MCF 10A (cell line): ENCODE measurements at places on chromosomes 4 and X. TPM values are rescaled to one million over a fixed set of nuclear protein-coding genes. Genes with fewer than 3 reads are reported as not detected.

GRCh38 chrX:150506020-150506419, 62.4 kb upstream of the MTM1 start:
- DNase-seq: no peak

DNA sequence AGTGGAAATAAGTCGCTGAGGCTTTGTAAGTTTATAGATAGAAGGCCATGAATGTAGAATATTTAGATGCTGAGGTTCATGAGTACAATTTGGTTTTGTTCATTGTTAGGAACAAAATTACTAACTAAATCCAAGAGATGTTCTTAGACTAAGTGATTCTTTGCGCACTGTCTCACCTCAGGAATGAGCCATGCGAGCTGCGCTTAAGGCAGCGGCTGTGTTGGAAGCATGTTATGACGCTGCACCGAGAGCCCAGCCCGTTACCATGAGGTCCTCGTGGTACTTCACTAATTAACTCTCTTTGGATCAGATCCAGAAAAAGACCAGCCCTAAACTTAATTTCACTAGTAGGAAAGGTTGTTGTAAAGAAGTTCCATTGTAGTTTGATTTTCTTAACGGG, 166.2 kb downstream of the RAPGEF2 start:
- DNase-seq: no peak

- DNase-seq: no peak
These were observed 299.5 kb downstream of the ARHGAP24 start for GRCh38 chr4:85774489-85774888.

DNA sequence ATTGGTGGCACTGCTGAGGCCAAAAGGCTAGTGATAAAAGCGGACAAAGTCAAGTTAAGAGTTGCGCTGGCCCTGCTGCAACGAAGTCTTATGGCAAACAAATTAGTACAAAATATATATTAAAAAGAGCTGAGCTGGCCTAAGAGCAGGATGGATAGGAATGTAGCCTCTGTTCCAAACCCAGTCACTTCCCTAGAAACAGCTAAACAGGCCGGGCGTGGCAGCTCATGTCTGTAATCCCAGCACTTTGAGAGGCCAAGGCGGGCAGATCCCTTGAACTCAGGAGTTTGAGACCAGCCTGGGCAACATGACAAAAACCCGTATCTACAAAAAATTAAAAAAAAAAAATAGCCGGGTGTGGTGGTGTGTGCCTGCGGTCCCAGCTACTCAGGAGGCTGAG, 32.4 kb upstream of the UGDH start:
- DNase-seq: no peak

DNA sequence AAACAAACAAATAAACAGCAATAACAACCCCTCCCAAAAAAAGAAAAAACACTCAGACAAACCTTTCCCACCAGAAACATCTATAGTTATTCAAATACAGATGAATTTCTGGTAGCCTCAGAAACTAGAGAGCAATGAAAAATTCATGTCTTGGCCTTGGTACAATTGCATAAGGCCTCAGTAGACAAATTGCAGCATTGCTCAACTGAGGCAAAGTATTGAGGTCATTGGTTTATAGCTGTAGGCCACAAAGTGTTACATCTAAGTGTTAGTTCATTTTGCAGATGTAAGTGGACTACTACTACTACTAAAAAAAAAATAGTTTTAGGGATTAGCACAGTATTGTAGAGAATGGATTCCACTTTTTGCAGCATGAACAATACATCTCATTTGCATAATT, 2268.3 kb downstream of the ARAP2 start:
- DNase-seq: peak; percentile 3

POLR2B gene
- total RNA-seq: 101 and 126 TPM in 2 replicates

DNA sequence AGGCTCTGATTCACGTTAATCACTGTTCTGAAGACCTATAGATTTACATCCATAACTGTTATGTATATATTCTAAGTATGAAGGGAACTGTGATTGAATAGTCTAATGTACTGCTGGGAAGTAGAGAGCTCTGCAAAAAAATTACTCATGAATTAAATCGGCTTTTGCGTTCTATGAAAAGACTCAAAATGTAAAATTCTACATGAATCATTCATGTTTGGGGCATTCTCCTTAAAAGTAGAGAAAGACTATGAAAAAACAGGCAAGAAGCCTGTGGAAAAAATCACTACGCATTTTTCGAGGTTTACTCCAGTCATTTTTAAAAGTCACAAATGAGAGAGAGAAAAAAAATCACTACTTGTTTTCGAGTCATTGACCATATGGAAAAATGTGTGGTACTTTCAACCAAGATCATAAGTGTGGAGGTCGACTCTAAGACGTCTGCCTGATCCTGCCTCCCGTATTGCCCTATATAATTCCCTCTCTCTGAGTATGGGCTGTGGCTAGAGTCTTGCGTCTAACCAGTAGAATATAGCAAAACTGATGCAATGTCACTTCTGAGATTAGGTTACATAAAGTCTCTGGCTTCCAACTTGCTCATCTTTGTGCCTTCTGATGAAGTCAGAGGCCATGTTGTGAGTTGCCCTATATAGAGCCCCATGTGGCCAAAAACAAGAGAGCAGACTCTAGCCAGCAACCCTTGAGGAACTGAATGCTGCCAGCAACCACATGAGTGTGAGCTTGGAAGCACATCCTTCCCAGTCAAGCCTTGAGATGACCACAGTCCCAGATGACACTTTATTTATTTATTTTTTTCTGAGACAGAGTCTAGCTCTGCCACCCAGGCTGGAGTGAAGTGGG, 32.1 kb upstream of the VEGFD start:
- DNase-seq: no peak

DNA sequence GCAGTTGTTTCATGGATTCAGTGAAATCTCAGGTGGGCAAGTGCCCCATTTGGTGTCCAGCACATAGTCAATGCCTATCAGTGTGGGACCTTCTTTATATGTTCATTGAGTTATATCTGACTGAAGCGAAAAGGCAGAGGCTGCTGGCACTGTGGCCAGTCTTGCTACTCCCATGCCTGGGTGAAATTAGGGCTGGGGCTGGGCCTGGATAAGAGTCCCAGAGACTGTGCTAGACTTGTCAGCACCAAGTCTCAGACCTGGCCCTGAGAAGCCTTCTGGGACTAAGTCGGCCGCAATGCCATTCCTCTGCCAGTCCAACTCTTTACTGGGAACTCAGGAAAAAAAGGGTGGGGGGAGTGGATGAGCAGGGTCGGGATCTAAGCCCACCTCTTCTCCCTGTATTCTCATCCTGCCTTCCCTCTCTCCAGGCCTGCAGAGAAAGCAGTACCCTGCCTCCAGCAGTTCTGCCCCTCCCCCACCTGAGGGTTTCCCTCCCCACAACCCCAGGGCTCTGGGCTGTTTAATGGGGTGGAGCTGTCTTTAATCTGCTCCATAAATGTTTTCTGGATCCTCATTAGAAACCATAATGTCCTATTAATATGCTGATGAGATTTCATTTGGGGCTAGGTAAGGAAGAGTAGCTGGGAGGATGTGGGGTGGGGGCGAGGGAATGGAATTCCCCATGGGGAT, 153.5 kb upstream of the PJA1 start:
- no peak for DNase-seq

DNA sequence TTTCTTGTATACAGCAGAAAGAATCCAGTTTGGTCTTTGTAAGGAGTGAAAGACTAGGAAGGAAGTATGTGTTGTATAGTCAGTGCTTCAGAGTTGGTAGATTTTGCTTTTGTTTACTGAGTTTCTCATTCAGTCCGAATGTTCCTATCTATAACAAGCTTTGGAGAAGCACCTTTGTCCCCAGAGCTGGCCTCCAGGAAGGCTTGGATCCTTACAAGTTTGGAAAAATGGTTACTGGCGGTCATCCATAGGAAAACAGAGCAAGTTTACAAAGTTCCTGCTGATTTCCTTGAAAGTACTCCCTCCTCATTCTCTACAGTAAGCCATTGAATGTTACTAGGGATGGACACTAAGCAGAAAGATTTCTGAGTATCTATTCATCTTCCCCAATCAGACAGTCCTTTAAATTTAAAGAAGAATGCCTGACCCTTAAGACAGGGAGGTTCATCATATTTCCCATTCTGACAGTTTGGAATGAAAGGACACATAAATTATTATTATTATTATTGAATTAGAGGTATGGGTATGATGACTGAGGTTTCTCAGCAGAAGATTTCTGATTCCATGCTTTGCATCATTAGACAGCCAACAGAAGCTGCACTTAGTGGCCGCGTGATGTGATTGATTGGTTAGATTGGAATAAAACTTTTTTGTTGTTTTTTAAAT, 35.8 kb downstream of the FAT4 start:
- no peak for DNase-seq

- DNase-seq: no peak
These were observed 128.0 kb downstream of the SNCA start for GRCh38 chr4:89708903-89709421.

GRCh38 chr4:168291242-168291641, 27.3 kb downstream of the DDX60 start:
- no peak for DNase-seq

SHROOM2 gene
- total RNA-seq: 1.2 and 2.2 TPM in 2 replicates

GRCh38 chrX:9911487-9911886, 55.7 kb upstream of the CLDN34 start:
- DNase-seq: peak; percentile 81

MAGEH1 gene
- not detected in 2 replicates for total RNA-seq

PARM1 gene
- total RNA-seq: 0.58 and 1.4 TPM in 2 replicates

CCDC149 gene
- 12.7 and 15.4 TPM in 2 replicates for total RNA-seq

DNA sequence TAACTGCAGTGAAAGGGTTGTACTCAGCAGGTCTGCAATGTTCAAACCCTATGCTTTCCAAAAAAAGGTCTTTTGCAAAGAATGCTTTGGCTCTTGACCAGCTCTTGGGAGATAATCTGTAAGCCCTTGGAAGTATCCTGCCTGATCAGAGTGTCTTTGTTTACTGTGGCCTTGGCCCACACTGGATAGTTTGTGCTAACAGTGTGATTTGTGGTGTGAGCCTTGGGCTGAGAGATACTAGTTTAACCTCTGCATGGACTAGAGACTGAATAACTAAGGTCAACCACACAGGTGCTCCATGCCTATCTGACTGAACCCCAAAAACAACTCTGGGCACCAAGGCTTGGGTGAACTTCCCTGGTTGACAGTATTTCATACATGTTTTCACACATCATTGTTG, 3.6 kb upstream of the MAGED1 start:
- no peak for DNase-seq

DNA sequence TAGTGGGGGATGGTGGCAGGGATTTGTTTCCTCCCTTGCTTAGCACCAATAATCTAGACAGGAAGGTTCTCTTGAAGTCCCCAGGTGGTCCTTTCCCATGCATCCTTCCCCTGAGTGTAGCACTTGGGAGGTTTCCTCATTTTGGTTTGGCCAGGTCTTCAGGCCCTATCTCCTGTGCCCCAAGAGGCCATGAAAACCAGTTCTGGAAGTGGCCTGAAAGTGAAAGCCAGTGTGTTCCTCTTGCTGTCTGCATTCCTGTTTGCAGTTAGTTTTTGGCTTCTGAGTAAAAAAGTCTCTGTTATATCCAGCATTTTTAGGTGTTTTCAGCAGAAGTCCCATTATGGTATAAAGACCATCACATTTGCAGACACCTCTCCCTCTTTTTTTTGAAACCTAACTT, 59.5 kb downstream of the MTM1 start:
- DNase-seq: no peak

SLIT2 gene
- total RNA-seq: 8.4 and 10.2 TPM in 2 replicates

DNA sequence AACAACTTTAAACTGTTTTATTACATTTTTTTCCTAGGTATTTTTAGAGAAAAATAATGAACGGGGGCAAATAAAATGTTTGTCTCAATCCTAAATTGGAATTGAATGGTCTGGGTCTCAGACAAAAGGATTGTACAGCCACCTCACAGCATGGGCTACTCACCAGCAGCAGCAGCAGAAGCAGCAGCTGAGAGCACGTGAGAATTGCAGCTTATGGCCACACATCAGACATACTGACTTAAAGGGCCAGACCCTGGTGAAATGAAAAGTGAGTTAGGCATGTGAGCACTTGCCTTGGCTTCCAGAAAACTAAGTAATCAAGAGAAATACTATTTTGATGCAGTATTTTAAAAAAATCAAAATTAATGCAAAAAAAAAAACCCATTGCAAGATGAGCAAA, 56.6 kb downstream of the AASDH start:
- peak; percentile 13 for DNase-seq

DNA sequence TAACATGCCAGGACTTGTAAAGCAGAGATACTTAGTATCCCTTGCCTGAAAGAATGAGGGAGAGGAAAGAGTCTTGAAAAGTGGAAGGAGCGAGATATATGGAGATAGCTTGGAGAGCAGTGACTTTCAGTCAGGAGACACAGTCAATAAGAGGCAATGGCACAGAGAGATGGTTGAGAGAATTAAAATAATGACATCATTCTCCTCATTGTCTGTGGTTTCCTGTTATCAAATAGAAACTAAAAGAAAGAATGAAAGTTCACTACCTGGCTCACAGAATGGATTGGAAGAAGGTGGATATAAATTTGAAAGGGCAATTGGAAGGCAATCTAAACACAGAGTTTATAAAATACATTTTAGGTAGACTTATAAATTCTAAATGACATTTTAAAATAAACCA, 760.2 kb upstream of the AADAT start:
- no peak for DNase-seq

- DNase-seq: no peak
These were observed 33.8 kb upstream of the EGFL6 start for GRCh38 chrX:13535376-13536165.

DNA sequence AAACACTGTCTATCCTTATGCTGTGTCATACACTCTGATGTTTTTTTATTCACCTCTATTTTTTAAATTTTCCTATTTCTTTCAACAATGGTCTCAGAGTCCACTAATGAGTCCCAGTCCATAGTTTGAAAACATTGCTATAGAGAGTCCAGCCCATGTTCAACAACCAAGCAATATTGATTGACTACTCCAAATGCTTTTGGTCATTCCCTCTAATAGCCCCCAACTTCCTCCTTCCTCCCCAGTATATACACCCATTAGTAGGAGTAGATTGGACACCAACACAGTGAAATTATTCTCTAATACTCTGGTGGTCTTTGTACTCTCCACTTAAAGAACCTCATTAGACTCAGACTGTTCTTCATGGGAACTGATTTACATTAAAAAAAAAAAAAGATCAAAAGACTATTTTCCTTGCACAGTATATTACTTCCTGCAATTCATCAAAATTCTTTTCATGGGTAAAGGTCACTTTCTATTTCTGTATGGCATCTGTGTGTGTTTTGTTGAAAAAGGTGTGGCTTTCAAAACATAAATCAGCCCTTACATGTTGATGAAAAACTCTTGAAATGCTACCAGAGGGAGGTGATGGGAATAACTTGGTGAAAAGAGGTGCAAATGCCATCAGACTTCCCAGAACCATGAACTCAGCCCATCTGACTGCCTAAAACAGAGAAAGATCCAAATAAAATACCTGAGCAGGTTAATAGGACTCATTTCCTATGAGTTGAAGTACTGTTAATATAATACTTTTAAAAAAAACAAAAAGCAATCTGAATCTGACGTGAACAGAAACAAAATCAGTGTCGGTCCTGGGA, 250.3 kb upstream of the KLF3 start:
- no peak for DNase-seq

F8A2 gene
- not detected in 2 replicates for total RNA-seq

DNA sequence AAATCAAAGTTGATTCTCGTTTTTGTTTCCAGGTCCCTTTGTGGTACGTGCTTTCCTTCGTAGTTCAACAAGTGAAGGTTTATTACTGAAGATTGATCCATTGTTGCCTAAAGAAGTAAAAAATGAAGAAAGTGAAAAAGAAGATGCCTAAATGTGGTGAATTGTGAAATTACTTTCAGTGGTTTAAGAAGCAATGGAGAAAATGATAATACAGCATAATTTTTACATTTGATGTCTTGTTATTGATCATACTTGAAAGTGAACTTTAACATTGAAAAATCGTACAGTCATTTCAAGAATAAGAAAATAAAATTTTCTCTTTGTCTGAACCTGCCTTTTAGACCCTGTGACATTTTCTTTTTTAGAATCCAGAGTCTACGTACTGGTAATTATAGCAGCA, 89.8 kb downstream of the MRPL1 start:
- no peak for DNase-seq
